Mucosa of descending colon (tissue), 3 donors: ENCODE measurements at places on chromosomes 13 and 19. TPM values are rescaled to one million over a fixed set of nuclear protein-coding genes. Genes with fewer than 3 reads are reported as not detected.

Gene ZNF177
- total RNA-seq: 2.5 TPM

Gene RXFP2
- total RNA-seq: not detected

Gene SYNGR4
- 0.41 TPM for total RNA-seq

GRCh38 chr19:40815223-40815622 lies 16.2 kb downstream of the EGLN2 start:
- no peak for DNase-seq

- no peak for DNase-seq
Observed at GRCh38 chr13:33331962-33332361, 46.4 kb upstream of the STARD13 start.

DNA sequence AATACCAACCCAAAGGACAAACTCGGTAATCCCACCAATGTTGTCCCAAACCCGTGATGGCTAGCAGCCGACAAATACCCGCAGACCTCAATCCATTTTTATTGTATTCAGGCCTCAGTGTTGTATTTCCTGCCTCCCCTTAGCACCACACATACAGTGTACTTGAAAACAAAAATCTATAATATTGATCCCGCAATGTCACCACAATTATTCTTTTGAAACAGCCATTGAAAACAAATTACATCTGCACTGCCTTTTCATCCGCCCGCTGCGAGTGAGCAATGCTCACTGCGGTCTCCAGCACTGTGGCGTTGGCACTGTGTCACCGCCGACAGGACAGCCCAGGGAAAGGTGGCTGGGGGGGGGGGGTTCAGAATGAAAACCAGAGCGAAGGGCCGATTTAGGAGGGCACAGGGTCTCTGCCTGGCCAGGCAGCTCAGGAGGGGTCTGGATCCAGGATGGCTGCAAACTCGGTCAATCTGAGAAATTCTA lies 385.8 kb upstream of the ZNF507 start:
- no peak for DNase-seq

GRCh38 chr19:44905437-44906160 lies at the start of gene APOE:
APOE (plus strand) TSS chr19:44905796; CDS start chr19:44906625, 829 bp downstream.
- DNase-seq: no peak

DNA sequence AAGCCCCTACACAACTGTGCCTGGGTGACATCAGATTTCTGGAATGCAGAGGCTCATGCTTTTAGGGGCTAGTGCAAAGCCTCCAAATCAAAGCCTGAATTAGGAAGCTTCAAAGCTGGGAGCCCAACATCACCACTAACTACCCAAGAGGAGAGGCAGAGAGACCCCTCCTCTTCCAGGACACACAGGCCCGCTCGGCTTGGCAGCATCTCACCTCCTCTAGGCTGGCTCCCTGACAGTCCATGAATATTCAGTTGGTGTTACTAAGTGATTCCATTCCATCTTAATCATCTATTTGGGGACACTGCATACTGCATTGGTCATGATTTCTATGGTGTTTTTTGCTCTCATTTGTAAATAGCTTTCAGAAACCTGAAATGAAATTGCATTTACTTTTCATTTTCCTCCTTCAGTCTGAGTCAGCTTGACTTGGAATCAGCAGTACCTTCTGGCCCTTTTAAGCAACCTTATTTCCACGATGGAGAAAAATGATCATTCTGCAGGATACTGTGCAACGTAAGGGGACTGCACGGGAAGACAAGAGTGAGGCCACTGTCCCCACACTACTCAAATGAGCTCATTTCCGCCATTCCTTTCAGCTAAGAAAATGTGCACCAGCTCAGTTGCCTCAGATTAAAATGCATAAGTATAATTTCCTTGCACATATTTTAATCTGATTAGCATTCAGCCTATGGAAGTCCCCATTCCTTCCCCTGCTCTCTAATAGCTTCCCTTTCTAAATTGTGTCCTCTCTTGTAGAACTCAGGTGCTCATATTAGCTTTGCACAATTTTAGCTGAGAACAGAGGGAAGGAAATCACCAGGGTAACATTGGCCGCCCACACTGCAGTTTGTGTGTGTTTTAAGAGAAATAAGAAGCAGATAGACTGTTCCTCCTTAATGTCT lies 219.9 kb downstream of the RFC3 start:
- DNase-seq: no peak

DNA sequence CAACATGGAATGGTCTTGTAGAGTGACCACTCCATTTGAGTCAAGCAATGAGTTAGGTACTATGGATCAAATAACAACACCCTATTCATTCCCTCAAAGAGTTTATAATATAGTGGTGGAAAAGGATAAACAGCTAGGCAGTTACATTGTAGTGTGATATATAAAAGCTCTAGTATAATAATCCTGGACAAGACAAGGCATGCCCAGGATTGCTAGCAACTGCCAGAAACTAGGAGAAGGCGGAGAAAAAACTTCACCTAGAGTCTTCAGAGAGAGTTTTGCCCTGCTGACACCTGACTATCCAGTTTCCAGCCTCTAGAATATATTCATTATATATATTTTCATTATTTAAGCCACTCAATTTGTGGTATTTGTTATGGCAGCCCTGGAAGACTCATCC lies 530.6 kb downstream of the KLF12 start:
- DNase-seq: no peak

DNA sequence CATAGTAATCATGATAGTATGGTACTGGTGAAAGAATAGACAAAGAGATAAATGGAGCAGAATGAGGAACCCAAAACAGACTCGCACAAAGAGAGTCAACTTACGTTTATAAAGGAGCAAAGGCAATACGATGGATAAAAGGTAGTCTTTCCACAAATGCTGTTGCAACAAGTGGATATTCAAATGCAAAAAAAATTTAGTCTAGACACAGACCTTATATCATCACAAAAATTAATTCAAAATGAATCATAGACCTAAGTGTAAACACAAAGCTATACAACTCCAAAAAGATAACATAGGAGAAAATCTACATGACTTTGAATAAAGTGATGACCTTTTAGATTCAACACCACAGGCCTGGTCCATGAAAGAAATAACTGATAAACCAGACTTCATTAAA lies 131.6 kb downstream of the KL start:
- DNase-seq: no peak
